ENCODE measurements at places on chromosomes 11 and 22.

DNA sequence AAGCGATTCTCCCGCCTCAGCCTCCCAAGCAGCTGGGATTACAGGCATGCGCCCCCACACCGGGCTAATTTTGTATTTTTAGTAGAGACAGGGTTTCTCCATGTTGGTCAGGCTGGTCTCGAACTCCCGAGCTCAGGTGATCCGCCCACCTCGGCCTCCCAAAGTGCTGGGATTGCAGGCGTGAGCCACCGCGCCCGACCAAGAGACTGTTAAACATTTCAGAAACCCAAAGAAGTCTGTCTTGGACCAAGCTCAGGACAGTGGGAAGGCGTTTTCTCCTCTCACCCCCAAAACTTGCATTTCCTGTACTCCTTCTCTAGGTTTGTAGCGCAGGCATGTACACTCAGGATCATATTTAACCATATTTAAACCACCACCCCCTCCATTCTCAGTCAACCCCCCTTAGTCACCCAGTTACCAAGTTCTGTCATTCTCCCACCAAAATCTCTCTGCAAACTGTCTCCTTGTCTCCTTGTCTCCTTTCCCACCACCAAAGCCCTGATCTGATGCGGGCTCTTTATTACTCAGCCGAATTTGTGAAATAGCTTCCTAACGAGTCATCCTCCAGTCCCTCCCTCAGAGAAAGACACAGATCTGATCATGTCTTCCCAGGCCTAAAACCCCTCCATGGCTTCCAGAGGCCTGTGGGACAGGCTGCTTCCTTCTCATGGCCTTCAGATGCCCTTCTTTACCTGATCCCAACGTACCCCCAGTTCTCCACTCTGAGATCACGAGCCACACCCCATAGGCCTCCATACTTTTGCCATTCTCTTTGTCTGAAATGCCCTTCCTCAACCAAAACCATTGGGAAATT is 29.0 kb upstream of the CREB3L1 start:
- DNase-seq = no peak

GRCh38 chr11:3901249-3902025 is 46.0 kb downstream of the STIM1 start:
- DNase-seq = no peak

DNA sequence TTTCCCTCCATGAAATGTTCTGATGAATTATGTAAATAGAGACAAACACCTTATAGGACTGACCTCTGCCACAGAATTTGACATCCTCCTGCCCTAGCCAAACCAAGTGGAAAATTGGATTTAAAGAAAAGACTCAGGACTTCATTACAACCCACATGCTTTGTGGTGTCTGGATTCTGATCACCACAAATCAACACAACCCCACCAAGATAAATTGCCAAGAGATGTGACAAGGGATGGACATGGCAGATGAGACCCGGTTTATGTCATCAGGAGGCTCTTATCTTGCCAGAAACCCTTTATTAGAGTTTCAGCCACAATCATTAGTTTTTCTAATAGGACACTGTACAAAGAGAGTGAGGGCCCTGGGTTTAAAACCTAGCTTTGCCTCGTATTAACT is 57.9 kb upstream of the SLC6A5 start:
- DNase-seq = no peak

- DNase-seq = no peak
Measured at GRCh38 chr22:34866495-34867131, 199.3 kb upstream of the ISX start.

GRCh38 chr22:17559188-17559587 is 4.1 kb upstream of the SLC25A18 start:
- no peak for DNase-seq

DNA sequence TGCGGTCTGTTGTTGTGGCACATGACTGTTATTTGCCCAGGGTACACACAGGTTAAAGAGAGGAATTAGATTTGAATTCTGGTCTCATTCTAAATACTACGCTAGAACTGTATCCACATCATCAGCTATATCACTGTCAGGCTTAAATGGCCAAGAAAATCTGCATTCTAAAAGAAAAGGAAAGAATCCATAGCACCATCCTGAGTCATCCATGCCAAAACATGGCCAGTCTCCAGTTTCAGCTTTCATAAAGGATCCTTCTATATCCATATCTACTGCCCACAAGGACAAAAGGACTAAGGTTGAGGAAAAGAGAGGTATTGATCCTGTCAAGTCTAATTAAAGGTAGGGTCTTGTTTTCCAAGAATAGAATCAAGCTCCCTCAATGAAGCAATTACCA is 73.6 kb upstream of the GDPD4 start:
- no peak for DNase-seq

DNA sequence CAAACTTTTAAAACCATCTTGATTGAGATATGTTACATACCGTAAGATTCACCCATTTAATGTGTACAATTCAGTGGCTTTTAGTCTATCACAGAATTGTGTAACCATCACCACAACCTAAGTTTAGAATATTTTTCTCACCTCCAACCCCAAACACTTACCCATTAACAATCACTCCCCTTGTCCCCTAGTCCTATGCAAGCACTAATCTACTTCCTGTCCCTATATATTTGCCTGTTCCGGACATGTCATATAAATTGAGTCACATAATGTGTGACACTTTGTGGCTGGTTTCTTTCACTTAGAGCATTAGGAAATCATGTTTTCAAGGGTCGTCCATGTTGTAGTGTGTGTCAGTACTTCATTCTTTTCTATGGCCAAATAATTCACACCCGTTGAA is 38.8 kb downstream of the RASSF10 start:
- DNase-seq = no peak

- DNase-seq = no peak
Measured at GRCh38 chr11:102576350-102576749, 45.8 kb upstream of the MMP7 start.

GRCh38 chr11:35227576-35228327 is 88.8 kb downstream of the CD44 start:
- DNase-seq = no peak

DNA sequence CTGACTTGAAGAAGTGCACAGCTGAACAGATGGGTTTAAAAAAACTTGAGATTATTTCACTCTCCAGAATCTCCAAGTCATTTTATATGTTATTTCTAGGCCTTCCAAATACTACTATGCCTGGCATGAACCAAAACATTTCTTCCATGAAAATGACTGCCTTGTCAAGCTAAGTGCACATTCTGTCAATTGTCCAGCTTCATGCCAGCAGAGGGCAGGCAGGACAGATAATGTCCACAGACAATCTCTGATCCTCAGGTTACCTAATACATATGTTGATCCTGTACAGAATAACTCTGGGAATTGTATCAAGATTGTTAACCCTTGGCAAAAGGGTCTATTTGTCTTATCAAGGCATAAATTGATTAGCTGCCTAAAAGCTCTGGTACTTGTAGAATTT is 229.5 kb downstream of the AASDHPPT start:
- DNase-seq = no peak

DNA sequence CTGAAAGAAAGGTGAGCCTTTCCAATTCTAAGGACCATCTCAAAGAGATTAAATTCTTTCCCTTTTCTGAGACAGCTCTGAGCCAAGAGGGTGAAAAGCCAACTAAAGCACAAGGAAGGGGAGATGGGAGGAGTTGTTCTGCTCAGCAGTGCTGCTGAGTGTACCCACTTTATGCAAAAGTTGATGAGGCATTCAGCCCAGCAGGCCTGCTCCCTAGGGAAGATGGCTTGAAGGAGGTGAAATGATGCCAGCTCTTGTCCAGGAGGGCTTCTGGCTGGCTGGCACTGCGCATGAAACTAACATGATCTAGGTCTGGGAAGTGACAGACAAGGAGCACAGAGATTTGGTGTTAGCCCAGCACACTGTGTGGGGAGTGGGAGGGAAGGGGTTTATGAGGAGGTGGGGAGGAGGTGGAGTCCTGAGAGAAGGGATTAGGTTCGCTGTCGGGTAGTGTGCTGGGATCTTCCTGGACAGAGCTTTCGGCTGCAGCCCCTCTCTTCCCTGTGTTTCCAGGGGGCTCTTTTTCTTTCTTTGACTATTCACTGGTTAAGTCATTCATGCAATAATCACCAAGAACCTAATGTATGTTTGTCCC is 225.5 kb upstream of the NARS2 start:
- no peak for DNase-seq

DNA sequence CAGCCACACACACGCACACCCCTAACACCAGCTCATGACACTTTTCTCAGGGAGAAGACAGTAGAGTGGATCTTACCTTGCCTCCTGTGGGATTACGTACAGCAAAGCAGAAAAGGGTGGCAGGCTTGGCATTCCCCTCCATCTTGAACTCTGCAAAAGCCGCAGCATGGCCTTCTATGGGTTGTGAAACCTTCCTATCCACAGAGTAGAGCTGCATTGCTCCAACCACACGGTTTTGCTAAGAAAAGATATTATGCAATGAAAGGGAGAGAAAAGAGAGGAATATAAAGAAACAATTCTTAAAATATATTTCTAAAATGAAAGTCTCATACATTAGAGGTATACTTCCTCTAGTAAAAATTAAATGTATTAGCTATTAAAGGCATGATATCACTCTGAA is 48.8 kb downstream of the CLTCL1 start:
- DNase-seq = no peak

DNA sequence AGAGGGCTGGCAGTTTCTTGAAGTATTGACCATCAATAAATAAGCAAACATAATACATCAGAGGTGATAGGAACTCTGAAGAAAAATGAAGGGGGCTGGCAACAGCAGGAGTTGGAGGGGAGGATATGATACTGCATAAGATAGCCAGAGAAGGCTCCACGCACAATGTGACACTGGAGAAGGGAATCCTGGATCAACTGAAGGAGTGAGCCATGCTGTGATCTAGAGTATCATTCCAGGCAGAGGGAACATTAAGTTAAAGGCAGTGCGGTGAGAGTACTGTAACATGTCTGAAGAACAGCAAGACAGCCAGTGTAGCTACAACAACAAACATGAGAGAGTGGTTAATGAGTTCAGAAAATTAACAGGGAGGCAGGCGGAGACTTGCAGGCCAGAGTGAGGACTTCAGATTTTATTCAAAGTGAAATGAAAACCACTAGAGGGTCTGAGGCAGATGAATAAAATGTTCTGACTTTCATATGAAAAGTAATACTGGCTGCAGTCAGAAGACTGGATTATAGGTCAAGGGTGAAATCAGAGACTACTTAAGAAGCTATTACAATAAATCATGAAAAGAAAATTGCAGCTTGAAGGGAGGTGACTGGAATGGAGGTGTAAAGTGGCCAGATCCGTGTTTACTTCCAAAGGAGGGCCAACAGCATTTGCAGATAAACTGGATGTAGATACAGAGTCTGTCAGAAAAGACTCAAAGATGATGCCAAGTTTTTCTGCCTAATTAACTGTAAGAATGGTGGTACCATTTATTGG is 49.4 kb downstream of the RRAS2 start:
- DNase-seq = no peak
